Midbrain (tissue), 1 donor: ENCODE measurements at places on chromosomes 16 and 17.
A peak's percentile ranks its signal among the peaks of the same experiment; 100 is the strongest.

DNA sequence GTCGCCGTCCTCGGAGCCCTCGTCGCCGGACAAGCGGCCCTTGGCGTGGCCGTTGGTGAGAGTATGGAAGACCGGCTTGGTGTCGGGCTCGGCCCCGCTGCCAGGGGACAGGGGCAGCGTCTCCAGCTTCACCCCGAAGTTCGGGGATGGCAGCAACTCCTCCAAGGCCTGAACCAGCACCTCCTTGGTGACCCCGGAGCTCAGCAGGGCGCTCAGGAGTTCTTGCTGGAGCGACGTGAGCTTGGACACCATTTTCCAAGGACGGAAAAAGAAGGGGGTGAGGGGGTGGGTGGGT is 279 bp downstream of the HNF1B start:
- no peak for DNase-seq

GRCh38 chr16:13335879-13336278 is 434.5 kb downstream of the SHISA9 start:
- no peak for DNase-seq

GRCh38 chr16:72972878-72973571 is 74.9 kb downstream of the ZFHX3 start:
- no peak for DNase-seq

- no peak for DNase-seq
Observed at GRCh38 chr16:64962786-64963185, 159.1 kb downstream of the CDH11 start.

DNA sequence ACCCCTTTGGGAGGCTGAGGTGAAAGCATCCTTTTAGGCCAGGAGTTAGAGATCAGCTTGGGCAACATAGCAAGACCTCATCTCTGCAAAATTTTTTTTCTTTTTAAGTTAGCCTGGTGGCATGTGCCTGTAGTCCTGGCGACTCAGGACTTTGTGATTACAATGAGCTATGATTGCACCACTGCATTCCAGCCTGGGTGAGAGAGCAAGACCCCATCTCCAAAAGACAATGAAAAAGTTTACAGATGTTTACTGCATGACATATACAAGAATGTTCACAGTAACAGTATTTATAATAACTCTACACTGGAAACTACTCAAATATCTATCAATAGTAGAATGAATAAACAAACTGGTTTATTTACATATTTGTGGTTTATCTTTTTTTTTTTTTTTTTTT is 33.1 kb upstream of the CCL22 start:
- no peak for DNase-seq

- no peak for DNase-seq
Observed at GRCh38 chr17:74916851-74917199, 6.2 kb downstream of the USH1G start.

- DNase-seq = no peak
Observed at GRCh38 chr17:33164169-33164881, 128.8 kb downstream of the ASIC2 start.

GRCh38 chr16:66510711-66511601 is 39.0 kb downstream of the TK2 start:
- peak; percentile 39 for DNase-seq

- DNase-seq = peak; percentile 71
Observed at GRCh38 chr17:67245073-67245693, at the start of gene HELZ. HELZ (minus strand) TSS chr17:67245196; CDS start chr17:67218804, 26,392 bp downstream.

DNA sequence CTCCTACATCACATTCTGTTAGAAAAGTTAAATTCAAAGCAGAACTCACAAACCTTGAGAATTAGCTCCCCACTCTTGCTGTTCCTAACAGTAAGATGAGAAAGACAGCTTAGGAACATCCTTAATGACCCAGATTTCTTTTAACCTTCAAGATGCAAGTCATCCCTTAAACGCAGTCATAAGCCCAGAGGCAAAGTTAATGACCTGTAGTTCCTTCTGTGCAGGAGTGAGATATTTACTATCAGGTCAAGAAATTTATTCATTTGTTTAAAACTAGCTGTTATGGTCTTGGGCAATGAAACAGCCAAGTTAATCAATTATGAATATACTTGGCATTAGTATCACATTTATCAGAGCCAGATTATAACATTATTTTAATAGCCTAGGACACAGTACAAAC is 37.1 kb downstream of the NXPH3 start:
- no peak for DNase-seq

DNA sequence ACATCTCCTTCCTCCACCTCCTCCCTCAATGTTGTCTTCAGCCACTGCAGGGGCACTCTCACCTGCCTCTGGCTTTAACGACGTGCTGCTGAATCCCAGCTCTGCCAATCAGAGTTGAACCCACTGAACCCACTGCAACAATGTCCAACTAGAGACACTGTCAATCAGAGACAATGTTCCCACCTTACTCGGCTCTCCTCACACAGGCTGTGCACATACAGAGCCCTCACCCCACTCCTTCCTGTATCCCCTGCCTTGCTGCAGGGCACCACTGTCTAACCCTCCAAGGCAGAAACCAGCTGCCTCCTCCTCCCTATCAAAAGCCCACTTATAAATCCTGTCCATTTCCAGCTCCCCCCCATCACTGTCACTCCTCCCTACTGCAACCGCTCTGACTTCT is 58.7 kb downstream of the ANKRD11 start:
- DNase-seq = no peak

DNA sequence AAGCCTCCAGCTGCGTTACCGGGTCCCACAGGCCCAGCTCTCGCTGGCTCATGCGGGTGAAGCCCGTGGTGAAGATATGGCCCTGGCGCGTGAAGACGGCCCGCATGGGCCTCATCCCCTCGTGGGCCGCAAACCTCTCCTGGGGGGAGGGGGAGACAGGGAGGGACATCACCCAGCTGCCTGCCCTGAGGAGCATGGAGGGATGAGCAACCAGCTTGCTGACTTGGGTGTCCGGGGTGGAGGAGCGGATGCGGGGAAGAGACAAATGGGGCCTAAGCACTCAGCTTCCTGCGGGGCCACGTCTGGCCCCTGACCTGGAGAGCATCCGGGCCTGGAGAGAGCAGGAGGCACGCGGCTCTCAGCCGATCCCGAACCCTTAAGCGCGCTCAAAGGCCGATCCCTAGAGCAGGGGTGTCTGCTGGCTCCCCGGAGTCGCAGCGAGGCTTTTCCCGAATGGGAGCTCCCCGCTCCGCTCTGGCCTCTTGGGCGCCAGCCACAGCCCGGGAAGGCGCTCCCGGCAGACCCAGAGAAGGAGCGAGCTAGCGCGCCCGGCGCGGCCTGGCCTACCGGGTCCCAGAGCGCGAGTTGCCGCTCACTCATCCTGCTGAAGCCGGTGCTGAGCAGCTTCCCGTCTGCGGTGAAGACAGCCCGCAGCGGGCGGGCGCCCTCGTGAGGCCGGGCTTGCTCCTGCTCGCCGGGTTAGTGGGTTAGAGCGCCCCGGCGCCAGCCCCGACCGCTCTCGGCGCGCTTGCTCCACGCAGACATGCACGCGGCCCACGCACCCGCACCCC is 5.0 kb downstream of the CORO6 start:
- DNase-seq = peak; percentile 73

GRCh38 chr17:49687878-49688491 is 10.1 kb upstream of the SPOP start:
- DNase-seq = no peak

DNA sequence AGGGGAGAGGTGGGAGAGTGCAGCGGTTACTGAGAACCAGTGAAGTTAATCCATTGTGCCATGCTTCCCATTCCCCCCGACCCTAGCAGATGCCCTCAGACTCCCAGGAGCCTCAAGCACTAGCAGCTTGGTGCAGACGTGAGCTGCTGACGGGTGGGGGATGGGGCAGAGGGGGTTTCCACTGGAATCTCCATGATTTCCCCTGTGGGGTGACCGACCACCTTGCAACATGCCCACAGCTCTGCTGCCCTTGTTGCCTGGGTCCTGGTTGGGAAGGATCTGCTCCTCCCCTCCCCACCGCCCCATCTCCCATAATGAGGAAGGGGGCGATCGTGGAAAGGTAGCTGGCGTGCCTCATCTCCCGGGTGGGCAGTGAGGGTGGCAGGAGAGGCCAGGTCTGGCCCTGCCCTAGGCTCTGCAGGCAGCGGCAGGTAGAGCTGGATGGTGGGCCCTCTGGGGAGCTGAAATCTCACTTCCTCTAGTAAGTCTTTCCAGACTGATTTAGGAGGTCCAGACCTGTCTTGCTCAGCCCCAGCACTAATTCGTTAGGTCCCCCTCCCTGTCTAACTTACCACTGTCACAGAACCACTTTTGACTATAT is 9.6 kb downstream of the FLOT2 start:
- DNase-seq = no peak

DNA sequence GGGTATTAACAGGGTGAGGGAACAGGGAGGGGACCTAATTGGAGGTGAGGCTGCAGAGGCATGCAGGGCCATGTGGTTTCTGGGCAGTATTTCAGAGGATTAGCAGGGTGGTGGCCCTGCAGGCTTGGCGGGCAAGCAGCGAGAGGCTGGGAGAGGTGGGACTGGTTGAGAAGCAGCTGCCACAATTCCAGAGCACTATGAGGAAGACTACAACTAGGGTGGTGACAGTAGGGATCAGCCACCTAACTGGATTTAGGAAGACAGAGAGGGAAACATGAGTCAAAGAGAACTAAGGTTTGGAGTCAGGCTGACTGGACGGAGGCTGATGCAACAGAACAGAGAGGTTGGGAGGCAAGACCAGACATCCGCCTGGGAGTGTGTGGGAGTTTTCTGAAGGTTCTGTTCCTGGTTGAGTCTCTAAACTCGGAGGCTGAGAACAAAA is 12.3 kb downstream of the ALOXE3 start:
- DNase-seq = no peak

DNA sequence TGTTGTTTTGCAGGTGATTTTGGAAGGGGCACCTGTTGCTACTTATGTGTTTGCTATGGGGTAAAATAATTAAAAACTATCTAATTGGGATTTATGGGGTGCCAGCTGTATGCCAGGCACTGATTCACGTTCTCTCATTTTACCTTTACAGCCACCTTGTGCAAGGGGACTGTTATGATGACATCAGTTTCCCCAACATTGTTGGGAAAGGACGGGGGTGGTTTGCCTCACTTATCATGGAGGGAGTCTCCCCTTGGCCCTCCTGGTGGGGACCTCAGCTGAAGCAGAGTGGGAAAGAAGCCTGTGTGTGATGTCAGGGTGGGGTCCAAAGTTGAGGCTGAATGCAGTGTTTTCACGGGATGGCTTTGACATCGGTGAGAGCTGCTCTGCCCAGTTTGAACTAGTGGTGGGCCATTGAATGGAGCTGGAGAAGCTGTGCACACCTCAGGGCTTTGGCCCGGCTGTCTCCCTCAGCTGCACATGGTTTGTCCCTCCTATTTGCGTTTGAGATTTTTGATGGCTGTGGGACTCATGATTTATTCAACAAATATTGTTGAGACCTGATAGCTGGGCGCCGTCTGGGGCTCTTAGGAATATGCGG is 36.1 kb downstream of the CMIP start:
- DNase-seq = no peak

DNA sequence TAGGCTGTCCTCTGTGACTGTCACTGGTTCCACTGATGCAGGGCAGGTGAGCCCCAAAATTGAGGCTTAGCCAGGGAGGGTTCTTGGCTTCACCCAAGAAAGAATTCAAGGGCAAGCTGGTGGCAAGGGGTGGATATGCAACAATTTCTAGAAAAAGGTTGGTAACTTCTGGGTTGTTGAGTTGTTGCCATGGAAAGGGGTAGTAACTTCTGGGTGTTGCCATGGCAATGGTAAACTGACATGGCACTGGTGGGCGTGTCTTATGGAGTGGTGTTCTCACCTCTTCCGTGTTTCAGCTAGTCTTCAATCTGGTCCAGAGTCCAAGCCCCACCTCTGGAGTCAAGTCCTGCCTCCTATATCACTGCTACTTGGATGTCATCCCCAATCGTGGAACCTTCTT is 9.5 kb upstream of the GUCY2D start:
- no peak for DNase-seq

- no peak for DNase-seq
Observed at GRCh38 chr16:1908983-1909382, 9.2 kb downstream of the HS3ST6 start.

- no peak for DNase-seq
Observed at GRCh38 chr16:1220098-1220728, 4.9 kb downstream of the TPSG1 start.

DNA sequence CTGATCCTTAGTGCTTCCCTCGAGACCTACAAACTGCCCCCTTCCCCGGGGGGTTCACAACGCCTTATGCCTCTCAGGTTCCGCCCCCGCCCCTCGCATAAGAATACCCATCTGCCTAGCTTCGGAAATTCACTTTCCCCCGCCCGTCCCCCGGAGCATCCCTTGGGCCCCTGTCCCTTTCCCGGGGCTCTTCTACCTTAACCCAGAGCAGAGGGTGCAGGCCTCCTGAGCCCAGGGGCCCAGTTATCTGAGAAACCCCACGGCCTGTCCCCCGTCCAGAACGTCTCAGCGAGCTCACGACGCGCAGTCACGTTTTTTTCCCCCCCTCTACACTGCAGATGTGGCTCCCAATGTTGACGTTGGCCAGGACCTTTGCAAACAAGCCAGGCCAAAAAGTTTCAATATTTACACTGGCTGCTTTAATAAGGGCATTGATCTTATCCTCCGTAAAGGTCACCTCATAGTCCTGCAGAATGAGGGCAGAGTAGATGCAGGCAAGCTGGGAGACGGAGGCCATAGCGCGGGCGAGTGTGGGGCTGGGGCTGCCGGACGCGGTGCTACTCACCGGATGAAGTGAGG is 1.4 kb upstream of the NBR1 start:
- DNase-seq = no peak

GRCh38 chr16:27330542-27330941 is 16.8 kb downstream of the IL4R start:
- no peak for DNase-seq

GRCh38 chr17:5429191-5429887 is 9.4 kb downstream of the RPAIN start:
- DNase-seq = no peak

- no peak for DNase-seq
Observed at GRCh38 chr16:56549744-56550385, 15.0 kb upstream of the MT4 start.

DNA sequence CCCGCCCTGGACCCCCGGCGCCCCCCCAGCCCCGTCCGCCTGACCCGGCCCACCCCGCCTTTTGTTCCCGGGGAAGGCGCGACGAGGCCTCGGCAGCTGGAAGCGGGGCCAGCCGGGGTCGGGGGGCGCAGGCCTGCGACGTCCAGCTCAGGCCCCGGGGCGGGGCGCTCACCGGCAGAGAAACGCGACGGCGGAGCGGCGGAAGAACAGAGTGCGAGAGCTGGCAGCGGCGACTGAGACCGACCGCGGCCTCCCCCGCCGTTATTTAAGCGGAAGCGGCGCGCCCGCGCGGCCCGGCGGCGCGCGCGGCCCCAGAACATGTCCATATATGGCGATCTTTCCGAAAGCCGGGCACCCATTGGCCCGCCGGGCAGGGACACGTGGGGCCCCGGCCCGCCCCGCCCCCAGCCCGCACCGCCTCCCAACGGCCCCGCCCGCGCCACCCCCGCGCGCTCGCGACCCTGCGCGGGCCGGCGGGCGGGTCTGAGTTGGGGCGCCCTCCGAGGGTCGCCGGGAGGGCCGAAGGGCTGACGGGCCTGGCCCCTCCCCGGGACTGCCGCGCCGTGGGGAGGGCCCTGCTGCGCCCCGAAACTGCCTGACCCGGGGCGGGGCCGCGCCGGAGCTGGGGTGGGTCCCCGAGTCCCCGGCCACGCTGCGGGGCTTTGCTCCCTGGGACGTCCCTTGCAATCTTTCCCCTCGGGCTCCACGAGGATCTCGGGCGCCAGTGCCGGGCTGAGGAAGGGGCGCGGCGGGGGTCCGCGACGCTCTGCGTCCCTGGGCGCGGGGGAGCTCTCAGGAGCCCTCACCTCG is at the start of gene ACTG1:
TSS of gene ACTG1 (minus strand) at position 238 of the 810 bp plus-strand sequence. CDS start 445 bp downstream, outside the sequence.
- DNase-seq = peak; percentile 89
